Stimulated activated CD8-positive, alpha-beta memory T cell treated with anti-CD3 and anti-CD28 coated beads, Interleukin-4, amount 100 ng/mL, for 1 hour (primary cell): ENCODE measurements at places on chromosomes 2 and 18.

DNA sequence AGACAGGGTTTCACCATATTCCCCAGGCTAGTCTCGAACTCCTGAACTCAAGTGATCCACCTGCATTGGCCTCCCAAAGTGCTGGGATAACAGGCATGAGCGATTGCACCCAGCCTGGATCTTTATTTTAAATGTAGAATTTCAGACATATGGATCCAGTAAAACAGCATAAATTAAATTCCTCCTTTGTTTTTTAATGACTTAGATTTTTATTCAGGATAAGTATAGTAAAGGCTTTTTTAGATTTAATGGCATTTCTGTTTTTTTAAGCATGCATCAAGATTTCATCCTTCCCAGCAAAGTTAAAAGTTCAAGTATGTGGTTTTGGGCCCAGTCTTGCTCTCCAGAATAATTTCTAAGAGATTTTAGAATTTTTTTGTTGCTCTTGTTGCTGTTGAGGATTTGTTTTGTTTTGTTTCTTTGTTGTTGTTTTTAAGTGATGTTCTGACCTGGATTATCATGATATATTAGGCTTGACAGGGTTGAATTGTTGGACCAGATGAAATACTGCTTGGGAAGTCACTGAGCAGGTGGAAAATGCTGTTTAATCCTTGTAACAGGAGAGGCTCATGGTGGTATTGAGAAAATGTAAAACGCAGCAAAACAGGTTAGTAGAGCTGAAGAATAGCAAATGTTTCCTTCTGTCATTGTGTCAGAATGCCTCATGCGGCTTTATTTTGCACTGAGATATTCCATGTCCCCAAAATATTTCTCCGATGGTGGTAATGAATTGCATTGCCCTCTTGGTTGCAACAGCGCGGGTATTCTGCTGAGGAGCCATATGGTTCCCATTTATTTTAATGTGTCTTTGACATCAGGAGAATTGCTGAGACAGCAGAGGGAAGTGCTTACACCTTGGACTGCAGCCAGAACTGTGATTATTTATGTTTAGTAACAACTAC, 147.9 kb downstream of the GALNT3 start:
- no peak for DNase-seq

- DNase-seq, result no peak
These were observed 2.3 kb downstream of the KIF5C start for GRCh38 chr2:148877403-148877740.

DNA sequence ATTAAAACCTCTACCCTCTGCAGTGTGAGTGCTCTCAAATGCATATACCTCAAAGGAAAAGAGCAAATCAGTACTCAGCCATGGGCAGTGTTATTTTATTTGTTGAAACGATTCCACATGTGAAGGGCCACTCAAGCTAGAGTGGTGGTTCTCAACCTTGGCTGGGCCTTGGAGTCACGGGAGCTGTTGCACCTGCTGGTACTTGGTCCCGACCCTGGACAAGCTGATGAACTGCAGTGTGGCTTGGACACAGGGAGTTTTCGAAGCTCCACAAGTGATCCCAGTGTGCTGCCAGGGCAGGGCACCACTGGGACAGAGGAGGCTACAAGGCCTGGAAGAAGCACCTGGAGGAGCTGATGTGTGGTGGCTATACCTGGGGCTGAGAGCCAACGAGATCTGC, 19.7 kb downstream of the GNLY start:
- DNase-seq, result no peak

- DNase-seq, result no peak
These were observed 219.7 kb upstream of the EPHA4 start for GRCh38 chr2:221791844-221792243.

DNA sequence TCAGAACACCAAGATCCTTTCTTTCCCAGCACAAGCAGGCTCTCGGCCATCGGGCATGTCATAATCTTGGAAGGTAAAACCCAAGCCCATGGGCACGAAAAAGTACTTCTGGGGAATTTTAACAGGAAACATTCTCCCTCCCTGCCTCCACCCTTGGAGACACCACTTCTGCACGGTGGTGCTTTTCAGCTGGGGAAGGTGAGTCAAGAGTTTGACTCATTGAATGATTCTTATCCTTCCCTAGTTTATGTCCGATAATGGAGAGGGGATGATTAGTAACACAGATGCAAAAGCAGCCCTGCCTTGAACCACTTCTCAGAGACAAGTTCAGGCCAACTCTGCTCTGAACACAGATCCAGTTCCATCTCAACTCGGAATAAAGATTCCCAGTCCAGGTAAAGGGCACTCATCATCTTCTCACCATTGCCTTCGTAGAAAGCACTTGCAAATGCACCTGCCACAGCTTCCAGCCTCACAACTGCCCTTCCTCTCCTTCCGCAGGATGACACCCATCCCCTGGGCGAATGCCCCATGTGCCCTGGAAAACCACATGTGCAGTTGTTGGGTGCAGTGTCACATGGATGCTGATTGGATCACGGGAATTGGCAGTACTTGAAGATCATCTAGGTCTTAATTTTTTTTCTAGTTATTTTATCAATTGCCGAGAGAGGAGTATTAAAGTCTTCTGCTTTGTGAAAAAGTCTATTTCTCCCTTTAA, 136.2 kb downstream of the PXDN start:
- DNase-seq, result no peak

GRCh38 chr2:240231838-240232244, 91.4 kb upstream of the OTOS start:
- DNase-seq, result no peak

DNA sequence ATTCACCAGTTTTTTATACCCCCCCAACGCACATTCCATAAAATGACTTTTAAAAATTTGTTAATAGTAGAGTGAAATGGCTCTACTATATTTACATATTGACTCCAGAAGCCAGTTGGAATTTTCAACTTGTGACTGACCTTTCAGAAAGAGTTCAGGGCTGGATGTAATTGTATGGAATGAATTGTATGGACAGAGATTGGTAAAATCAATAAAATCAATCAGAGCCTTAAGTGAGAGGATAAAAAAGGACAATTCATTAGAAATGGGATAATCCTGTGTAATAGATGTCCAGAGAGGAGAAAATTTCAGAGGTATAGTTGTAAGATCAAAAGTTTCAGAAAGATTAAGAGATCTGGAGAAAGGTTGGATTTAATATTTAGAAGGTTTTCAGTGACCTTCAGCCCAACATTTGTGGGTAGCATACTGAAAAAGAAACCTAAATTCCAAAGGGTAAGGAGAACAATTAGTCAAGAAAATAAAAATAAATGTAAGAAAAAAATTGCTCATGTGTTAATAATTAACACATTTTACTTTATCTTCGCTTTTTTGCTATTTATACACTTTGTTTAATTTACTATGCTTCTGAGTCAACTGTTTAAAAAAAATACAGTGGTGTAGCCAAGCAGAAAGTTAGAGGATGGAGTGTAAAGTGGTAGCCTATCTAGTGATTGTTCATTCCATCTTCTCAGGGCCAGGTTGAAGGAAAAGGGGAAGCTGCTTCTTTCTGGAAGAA, 385.4 kb upstream of the TMEFF2 start:
- DNase-seq, result no peak

DNA sequence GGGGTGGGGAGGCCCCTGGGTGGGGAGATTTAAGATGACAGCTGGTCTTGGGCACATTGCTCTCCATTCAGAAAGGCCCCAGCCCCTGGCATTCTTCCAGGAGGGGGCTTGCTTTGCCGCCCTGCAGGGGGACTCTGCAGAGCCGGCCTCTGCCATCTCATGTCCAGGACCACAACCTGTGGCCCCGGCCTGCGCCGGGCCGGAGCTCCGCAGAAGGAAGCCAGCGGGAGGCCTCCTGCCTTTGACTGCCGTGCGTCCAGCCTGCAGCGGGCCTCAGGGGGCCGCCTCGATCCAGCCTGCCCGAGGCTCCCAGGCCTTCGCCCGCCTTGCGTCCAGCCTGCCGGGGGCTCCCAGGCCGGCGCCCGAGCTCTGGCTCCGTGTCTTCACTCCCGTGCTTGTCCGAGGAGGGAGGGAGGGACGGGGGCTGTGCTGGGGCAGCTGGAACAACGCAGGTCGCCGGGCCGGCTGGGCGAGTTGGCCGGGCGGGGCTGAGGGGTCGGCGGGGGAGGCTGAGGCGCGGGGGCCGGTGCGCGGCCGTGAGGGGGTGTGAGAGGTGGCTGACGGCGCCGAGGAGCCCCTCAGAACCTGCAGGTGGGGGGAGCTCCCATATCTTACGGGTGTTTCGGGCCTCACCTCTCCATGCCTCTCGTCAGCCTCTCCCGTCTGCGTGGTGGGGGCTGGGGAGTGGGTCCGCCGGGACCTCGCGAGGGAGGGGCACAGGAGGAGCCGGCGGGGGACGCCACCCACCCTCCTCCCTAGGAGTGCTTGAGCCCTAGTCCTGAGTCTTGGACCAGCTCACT, 20.4 kb downstream of the GPC1 start:
- DNase-seq, result no peak

- no peak for DNase-seq
These were observed 54.2 kb downstream of the INPP4A start for GRCh38 chr2:98498703-98499440.

GRCh38 chr2:42458396-42458795, 35.4 kb downstream of the KCNG3 start:
- no peak for DNase-seq

- no peak for DNase-seq
These were observed 24.3 kb downstream of the TMEM237 start for GRCh38 chr2:201618744-201619662.

DNA sequence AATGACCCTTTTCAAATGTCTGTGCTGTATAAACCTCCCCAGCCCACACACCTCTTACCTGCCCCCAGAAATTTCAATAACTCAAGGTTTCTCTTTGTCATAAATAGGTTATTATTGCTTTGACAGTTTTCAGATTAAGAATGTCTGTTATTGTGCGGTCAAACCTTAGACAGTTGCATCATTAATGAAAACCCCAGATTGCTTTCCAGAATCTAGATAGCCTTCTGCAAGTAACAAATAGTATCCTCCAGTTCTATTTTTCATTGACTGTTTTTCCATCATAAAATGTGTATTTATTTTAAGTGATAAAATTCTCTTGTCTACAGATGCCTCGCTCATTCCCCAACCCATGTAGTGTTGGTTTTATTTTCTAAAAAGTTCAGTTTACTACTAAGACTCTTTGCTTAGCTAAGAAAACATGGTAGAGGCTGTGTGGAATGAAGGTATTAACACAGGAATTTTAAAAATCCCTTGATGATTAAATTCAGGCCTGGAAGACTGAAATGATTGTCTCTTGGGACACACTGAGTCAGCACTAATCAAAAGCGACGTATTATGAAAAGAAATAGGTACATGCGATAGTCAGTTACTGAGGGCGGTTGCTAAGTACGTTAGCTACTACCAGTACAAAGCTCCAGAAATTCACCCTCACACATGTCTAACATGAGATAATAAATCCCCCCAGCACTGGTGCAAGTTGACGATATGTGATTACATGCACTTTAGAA, 38.4 kb upstream of the ITGAV start:
- DNase-seq, result no peak

- DNase-seq, result no peak
These were observed 164.9 kb downstream of the BABAM2 start for GRCh38 chr2:28055325-28055970.

DNA sequence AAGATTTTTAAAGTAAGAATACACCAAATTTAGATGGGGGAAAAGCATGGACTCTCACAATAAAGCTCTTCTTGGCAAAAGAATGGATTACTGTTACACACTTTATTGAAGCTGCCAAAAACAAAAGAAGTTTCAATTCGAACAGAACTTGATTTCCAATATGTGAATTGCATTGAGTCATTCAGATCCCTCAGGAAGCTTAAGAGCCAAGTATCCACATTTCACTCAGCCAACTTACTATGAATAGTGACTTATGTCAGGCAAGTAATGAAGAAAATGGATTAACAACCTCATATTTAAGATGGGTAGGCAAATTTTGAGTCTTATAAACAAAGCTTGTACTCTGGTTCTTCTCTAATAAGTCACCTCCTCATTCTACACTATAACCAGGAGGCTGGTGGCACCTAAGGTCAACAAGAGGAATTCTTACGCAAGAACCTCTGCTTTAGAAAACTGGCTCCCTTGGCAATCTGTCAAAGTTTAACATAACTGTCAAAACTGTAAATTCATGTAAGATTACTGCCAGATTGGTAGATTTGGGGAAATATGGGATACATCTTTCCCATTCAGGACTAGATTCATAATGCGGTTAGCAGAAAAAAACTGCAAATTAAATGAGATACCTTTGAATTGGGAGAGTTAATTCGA, 6.0 kb downstream of the HADHA start:
- no peak for DNase-seq

DNA sequence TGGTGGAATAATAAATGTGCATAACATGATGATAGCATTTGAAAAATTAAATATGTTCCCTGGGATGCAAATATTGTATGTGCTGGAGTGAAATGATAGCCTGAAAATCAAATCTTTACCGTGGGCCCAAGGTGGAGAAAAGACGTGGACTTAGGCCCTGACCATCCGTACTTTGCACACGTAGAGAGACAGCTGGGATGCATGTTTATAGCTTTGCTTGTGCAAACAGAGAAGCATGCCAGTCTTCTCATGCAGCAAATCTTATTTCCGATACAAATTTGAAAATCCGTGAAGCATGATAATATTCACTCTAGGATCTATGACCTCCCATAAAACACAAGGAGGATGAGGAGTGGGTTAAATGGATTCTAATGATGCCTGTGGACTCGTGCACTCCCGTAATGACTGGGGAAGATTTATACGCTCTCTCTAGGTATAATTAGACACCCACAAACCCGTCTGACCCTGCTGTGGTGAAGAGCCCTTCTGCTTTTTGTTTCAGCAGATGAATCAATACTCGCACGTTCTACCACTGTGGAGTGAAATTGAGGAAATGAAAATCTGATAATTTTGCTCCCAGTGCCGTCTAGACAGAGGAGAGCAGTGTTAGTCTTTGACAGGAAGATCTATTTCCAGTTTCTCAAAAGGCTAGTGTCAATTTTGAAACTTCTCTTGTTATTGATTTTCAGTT, 810.3 kb upstream of the SALL3 start:
- DNase-seq, result no peak
